M059J (cell line): ENCODE measurements at places on chromosomes 4 and X. TPM values are rescaled to one million over a fixed set of nuclear protein-coding genes. Genes with fewer than 3 reads are reported as not detected.

DNA sequence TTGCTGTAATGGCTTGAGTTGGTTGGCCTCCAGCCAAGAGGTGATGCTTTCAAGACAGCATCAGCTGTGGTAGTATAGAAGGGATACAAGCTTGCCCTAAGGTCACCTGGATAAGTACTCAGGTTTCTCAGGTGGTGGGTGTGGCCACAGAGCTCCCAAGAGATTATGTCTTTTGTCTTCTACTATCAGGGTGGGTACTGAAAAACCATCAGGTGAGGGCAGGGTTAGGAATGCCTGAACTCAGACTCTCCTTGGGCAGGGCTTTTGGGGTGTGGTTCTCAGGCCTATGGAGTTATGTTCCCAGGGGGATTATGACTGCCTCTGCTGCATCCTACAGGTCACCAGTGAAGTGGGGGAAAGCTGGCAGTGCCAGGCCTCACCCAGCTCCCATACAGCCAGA is 654.6 kb upstream of the GALNT7 start:
- DNase-seq: no peak

DNA sequence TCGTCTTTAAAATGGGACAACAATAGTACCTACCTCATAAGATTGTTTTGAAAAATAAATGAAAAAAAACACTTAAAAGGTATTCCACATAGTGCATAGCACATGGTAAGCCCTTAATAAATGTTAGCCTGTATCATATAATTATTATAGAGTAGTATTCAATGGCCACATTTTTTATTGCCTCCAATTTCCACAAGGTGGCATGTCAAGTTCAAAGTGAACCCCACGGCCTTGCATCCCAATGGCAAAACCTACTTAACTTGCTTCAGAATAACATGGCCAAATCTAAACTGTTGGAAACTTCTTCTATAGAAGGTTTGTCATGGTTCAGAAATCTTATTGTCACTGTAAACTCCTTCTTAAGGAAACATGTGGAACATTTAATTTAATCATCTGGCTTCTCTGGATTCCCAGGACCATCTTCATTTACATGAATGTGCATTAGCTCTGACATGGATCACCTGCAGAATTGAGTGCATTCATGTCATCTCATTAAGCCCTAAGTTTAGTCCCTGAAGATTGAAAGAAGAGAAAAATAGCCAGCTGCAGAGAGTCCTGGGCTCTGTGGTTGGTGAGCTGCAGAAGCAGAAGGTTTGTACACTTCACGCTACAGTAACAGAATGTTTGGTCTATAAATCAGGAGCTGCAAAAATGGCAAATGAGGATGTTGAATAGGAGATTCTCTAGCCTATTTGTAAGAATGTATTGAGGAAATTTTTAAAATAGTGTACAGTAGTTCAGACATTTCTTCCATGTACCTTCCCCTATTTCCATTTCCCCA is 61.0 kb downstream of the ANXA3 start:
- peak; percentile 47 for DNase-seq

DNA sequence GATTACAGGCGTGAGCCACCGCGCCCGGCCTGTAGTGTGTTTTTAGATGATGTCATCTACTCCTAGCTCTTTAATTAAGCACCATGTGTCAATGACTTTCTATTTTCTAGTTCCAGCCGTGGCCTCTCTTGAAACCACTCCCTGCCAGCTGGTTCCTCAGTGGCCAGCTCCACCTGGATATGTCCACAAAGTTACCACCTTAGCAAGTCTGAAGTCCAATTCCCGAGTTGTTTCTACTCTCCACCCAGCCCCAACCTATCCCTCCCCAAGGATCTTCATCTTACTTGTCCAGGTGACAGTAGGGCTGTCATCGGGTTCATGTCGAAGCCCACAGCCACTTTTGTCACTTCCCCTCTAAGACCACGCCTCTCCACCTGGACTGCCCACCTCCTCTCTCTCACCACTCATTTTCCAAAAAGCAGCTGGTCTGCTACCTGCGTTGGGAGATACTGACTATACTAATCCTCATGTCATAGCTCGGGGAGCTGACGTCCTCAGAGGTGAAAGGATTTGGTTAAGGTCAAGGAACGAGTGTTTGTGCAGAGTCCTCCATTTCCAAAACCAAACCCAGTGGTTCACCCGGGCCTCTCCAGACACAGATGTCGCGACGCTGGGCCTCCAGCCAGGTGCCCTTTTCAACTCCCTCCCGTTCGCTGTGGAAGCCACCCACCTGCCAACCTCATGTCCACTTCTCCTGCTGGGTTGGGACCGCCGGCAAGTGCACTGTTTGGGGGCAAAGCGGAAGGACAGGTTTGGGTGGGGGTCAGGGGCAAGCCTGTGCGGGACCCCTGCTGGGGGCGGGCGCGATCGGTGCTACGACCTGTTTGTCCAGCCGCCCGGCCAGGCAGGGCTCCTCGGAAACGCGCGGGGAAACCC is 704 bp downstream of the FAM3A start:
- DNase-seq: peak; percentile 29

- DNase-seq: no peak
Observed at GRCh38 chr4:40183615-40184411, 13.0 kb upstream of the RHOH start.

GRCh38 chr4:77913348-77913747 is 50.7 kb downstream of the MRPL1 start:
- no peak for DNase-seq

GRCh38 chr4:151486168-151486567 is 77.2 kb downstream of the FHIP1A start:
- DNase-seq: peak; percentile 72

DNA sequence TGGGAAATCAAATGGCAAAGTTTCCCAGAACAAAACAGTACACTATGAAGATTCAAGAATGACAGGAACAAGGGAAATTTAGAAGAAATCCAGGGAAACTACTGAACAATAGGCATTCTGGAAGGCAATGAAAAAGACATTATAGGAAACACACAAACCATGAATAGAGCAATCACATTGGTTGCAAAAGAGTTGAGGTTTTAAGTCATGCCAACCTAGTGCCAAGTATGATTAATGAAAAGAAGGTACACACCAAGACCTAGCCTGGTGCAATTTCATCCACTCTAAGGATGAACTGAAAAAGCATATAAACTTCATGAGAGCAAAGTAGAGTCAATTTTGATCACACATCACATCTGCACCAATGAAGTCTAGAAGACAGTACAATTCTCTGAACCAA is 326.9 kb downstream of the PDHA2 start:
- peak; percentile 20 for DNase-seq

- no peak for DNase-seq
Observed at GRCh38 chrX:43008356-43008755, 230.4 kb upstream of the PPP1R2C start.

GRCh38 chr4:147794787-147795413 is 63.0 kb downstream of the ARHGAP10 start:
- no peak for DNase-seq

GRCh38 chr4:105306820-105307219 is 160.1 kb downstream of the TET2 start:
- DNase-seq: no peak

GRCh38 chrX:150362599-150363481 is at the start of gene MAMLD1:
TSS of gene MAMLD1 (plus strand) at chrX:150363317. CDS start at chrX:150445517, 82,200 bp downstream.
- peak; percentile 90 for DNase-seq

DNA sequence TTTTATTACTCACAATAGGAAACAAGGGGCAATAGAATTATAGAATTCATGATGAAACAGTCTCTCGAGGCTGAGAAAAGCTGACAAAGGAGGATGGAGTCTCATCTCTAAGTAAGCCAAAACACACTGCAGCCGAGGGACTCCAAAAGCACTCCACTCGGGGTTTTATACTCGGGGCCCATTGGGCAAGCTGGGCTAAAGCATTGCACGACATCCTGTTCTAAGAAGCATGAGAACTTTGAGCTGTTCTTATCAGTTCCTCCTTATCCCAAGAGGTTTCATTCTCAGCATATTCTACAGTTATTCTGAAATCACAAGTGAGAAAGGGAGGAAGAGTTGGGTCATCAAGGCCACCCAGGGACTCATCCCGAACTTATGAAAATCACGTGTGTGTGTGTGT is 1475.5 kb downstream of the PCDH18 start:
- no peak for DNase-seq

DNA sequence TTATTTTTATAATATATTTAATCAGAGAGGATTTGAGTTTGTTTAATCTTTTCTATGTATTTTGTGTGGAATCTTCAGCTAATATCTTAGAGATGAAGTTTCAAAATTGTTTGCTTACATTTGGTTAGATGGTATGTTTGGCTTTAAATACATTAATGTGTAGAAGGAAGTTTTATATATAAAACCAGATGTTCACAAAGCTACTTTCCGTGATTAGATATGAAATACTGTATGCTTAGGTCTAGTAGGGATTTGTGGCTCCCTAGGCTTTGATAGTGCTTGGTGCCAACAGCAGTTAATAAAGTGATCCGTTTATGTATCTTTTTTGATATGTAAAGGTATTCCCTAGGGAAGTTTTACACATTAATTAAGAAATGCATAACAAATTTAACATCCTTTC is 223.0 kb downstream of the ARHGAP10 start:
- DNase-seq: no peak

DNA sequence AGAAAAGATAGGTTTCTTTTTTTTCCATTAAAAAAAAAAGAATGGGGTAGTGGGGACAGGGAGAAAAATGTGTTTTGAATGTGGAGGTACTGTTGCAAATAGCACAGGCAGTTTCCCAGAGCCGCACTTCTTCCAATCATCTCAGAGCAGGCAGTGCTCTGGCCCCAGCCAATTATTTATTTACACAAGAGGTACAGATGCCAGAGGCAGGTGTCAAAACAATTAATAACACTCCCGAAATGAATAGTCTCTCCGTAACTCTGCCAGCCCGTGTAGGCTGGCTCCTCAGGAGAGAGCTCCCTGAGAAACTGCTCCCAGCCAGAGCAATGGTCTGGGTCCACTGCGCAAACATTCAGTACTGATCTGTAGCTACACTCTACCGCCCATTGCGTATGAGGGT is 130.8 kb upstream of the IL1RAPL2 start:
- no peak for DNase-seq

GRCh38 chrX:44344687-44345086 is 1.2 kb upstream of the EFHC2 start:
- no peak for DNase-seq

DNA sequence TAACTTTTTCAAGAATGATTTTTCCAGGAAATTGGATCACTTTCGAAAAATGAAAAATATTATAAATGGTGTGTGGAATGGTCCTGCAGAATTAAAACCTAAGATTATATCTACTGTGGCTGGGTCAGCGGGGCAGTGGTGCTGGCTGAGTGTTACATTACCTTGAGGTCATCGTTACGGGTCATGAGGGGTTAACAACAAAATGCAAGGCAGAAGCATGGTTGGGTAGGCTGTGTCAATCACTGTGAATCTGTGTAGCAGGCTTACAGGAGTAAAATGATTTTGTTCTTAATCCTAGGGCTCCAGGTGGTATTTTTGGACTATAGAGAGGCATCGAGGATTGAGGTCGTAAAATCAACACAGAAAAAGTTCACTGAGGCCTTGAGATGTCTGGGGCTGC is 105.2 kb upstream of the AMOT start:
- no peak for DNase-seq

DNA sequence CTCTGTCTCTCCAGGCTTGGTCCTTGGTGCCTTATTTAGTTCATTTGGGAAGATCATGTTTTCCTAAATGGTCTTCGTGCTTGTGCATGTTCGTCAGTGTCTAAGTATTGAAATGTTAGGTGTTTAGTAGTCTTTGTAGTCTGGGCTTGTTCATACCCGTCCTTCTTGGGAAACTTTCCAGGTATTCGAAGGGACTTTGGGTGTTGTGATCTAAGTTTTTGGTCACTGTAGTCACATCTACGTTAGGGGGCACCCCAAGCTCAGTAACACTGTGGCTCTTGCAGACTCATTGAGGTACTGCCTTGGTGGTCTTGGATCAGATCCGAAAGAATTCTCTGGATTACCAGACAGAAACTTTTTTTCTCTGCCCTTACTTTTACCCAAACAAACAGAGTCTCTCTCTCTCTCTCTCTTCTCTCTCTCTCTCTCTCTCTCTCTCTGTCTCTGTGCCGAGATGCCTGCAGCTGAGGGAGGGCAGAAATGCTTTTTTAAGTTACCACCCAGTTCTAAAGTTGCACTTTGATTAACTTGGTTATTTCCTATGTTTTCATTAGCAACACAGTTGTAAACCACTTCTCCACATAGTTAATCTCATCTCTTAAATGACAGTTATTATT is 67.6 kb upstream of the SLC7A3 start:
- DNase-seq: peak; percentile 60

GRCh38 chr4:173464481-173464880 is 65.5 kb downstream of the HAND2 start:
- DNase-seq: no peak

GRCh38 chr4:56465599-56466295 is 1.7 kb upstream of the SRP72 start:
- peak; percentile 35 for DNase-seq

DNA sequence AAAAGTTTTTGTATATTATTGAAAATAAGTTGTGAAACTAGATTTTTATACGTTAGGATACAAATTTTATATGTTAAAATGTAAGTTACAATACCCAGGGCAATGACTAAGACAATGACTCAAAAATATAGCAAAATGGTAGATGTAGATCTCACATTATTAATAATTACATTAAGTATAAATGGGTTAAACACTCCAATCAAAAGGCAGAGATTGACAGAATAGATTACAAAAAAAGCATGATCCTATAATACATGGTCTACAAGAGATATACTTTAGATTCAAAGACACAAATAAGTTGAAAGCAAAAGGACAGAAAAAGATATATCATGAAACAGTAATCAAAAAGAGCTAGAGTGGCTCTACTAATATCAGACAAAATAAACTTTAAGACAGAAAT is 210.9 kb upstream of the NHS start:
- DNase-seq: no peak

DNA sequence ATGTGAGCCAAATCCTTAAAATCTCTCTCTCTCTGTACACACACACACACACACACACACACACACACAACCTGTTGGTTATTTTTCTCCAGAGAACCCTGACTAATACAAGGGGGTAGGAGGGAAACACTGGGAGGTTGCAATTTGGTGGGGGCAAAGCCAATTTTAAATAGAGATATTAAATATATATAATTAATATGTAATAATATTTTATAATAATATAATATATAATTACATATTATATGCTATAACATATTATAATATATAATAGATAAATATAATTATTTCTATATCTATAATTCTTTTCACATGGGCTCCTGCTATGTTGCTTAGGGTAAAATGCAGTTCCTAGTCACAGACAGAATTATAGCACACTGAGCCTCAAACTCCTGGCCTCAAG is 1354.2 kb downstream of the FSTL5 start:
- no peak for DNase-seq

The TNIP3 gene
- total RNA-seq: 0.10 TPM in 1 of 2 replicates, not detected in the other

The NRK gene
- not detected in 2 replicates for total RNA-seq

The CSAG2 gene
- not detected in 2 replicates for total RNA-seq

The IL3RA gene
- not detected in 2 replicates for total RNA-seq

The ARMCX1 gene
- total RNA-seq: 34.4 and 38.9 TPM in 2 replicates

The HAND2 gene
- total RNA-seq: not detected in 2 replicates

The IGFBP7 gene
- 127 and 145 TPM in 2 replicates for total RNA-seq

The TLR6 gene
- 2.3 and 2.8 TPM in 2 replicates for total RNA-seq

The BMP3 gene
- total RNA-seq: not detected in 2 replicates

The MAGEA1 gene
- 8.0 and 11.7 TPM in 2 replicates for total RNA-seq

The LPAR4 gene
- 2.0 and 3.3 TPM in 2 replicates for total RNA-seq

The PNMA6E gene
- total RNA-seq: not detected in 2 replicates

The ELF4 gene
- 39.9 and 58.7 TPM in 2 replicates for total RNA-seq

The CFAP47 gene
- total RNA-seq: 0.05 TPM in 1 of 2 replicates, not detected in the other

The TMPRSS11A gene
- not detected in 2 replicates for total RNA-seq

The SLC6A8 gene
- total RNA-seq: 13.6 and 24.5 TPM in 2 replicates
